GM12892 (cell line): ENCODE measurements at places on chromosomes 12 and 14.

DNA sequence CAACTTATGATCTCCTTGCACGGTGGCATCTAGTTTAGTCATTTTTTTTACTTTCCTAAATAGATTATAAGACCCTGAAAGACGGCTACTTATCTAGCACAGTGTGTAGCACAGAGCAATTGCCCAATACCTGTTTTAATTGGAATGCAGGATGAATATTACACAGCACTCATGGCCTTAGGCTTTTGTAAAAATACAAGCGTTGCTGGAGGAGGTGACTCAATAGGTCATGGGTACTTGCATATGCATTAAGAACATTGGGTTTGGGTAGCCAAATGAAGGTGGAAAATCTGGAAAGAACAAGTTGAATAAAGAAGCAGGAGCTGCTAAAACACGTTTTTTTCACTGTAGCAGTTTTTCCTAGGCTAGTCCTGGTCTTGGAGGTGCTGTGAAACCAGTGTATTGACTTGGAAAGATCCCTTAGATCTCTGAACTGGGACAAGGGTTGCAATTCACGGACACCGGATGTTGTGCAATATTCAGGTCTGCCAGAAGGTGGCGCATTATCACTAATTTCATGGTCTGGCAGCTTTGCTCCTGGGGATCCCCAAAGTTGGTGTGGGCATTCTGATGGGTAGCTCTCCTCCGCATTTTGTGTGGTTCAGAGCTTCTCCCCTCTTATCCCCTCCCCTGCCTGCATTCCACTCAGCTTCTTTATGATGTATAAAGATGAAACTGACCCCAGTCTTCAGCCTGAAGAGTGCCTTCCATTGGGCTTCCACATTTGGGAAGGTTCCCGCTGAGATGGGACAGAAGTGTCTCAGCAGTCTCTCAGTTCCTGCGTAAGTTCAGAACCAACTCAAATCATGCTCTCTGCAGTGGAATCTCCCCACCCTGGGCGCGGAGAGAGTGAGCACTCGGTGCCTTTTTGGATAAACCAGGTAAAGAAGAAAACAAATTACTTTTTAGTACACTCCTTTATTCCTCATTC lies 278.3 kb downstream of the NRXN3 start:
- DNase-seq = peak; percentile 19

DNA sequence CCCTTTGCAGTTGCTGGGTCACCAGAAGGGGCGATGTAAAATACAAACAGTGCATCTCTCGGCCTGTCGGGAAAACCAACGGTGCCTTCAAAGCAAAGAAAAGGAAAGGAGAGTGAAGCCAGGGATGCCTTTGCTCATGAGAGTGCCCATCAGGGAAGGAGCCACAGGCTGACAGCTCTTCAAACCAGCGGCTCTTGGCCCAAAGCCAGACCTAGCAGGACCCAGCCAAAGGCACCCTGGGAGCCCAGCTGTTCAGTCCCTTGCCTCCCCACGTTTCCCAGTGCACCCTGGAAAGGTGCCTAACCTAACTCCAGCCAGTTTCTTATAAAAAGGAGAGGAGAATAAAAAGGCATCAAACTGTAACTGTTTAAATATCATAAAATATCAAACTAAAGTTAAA lies 29.2 kb downstream of the PRMT8 start:
- no peak for DNase-seq

GRCh38 chr14:67971627-67972625 lies 152.3 kb downstream of the RAD51B start:
- DNase-seq = no peak

DNA sequence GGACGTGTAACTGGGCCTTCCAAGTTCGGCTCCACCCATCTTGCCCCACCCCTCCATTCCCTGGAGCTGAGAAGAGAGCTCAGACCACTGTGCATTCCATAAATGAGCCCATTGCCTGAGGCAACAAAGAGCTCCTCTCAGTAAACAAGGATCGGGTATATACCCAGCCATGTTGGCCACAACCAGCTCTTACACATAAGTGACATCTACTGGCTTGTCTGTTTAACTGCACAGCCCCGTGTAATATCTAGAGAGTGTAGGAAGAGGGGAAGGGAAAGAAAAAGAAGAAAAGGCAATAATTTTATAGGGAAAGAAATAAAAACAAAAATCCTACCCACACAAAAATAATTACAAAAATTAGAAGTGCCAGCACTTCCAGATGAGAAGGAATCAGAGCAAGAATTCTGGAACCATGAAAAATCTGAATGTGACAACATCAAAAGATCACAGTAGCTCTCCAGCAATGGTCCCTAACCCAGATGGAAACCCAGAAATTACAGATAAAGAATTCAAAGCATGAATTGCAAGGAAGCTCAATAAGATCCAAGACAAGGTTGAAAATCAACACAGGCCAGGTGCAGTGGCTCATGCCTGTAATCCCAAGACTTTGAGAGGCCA lies 308.1 kb downstream of the RPAP3 start:
- DNase-seq = no peak

DNA sequence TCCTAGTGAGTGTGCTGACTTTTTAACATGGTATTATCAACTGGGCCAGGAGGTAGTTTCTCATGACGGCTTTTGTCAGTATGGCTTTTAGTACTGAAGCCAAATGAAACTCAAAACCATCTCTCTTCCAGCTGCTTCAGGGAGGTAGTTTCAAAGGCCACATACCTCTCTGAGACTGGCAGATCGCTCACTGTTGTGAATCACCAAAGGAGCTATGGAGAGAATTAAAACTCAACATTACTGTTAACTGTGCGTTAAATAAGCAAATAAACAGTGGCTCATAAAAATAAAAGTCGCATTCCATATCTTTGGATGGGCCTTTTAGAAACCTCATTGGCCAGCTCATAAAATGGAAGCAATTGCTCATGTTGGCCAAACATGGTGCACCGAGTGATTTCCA lies 141.1 kb downstream of the HMGA2 start:
- DNase-seq = no peak

- no peak for DNase-seq
These were observed 914 bp upstream of the PACS2 start for GRCh38 chr14:105313381-105314286.

GRCh38 chr12:47102406-47102805 lies 22.6 kb upstream of the AMIGO2 start:
- DNase-seq = no peak

DNA sequence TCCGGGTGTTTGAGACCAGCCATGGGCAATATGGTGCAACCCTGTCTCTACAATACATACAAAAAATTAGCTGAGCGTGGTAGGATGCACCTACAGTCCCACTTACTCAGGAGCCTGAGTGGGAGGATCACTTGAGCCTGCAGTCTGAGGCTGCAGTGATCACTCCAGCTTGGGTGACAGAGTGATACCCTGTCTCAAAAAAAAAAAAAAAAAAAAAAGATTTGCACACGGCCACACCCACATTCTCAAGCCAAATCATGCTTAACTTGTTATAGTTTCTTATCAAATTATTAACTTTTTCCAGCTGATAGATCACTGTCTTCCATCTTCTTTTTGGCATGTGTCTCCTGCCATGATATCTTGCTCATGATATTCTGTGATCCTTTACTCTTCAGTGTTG lies 6.8 kb downstream of the DRAM1 start:
- no peak for DNase-seq

DNA sequence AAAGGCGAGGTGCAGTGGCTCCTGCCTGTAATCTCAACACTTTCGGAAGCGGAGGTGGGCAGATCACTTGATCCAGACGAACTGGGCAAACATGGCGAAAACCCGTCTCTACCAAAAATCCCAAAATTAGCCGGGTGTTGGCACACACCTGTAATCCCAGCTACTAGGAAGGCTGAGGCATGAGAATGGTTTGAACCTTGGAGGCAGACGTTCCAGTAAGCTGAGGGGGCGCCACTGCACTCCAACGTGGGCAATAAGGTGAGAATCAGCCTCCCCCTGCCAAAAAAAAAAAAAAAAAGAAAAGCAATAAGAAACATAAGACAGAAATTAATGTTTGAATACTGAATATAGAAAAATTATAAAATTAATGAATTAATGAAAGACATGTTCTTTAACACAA lies 928.7 kb downstream of the LRFN5 start:
- DNase-seq = no peak

GRCh38 chr14:90396341-90397339 lies at the start of gene CALM1:
Gene CALM1 (plus strand): TSS chr14:90397029. CDS start chr14:90397231, 202 bp downstream.
- peak; percentile 87 for DNase-seq

GRCh38 chr14:27686137-27686536 lies 1080.5 kb upstream of the FOXG1 start:
- no peak for DNase-seq

DNA sequence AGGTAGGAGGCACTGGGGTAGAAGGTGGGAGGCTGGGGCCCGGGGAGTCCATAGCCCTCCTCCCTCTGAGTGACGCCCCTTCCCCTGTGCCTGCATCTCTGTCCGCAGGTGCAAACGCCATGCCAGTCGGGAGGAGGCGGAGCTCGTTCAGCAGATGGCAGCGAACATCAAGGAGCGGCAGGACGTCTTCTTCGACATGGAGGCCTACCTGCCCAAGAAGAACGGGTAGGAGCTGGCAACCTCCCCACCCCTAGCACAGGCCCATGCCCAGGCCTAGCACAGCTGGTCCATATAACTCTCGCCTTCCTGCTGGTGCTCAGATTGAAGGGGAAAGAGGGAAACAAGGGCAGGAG lies 35.6 kb downstream of the TMEM120B start:
- DNase-seq = no peak

DNA sequence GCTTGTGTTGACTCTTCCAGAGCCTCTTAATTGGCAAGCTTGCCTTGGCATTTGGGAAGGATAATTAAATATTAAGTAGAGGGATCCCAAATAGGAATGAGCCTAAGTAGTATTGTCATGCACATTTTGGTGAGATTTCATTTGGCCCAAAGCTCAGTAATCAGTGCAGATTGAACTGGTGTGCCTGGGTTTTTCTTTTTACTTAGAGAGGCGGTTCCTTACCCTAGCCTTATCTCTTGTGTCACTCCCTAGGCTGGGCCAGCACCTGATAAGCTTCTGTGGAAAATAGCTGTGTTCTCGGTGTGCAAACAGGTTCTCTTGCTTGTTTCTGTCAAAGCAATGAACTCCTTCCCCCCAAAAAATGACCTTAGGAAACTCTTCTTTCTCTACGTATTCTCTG lies 9.3 kb upstream of the B4GALNT3 start:
- DNase-seq = no peak

DNA sequence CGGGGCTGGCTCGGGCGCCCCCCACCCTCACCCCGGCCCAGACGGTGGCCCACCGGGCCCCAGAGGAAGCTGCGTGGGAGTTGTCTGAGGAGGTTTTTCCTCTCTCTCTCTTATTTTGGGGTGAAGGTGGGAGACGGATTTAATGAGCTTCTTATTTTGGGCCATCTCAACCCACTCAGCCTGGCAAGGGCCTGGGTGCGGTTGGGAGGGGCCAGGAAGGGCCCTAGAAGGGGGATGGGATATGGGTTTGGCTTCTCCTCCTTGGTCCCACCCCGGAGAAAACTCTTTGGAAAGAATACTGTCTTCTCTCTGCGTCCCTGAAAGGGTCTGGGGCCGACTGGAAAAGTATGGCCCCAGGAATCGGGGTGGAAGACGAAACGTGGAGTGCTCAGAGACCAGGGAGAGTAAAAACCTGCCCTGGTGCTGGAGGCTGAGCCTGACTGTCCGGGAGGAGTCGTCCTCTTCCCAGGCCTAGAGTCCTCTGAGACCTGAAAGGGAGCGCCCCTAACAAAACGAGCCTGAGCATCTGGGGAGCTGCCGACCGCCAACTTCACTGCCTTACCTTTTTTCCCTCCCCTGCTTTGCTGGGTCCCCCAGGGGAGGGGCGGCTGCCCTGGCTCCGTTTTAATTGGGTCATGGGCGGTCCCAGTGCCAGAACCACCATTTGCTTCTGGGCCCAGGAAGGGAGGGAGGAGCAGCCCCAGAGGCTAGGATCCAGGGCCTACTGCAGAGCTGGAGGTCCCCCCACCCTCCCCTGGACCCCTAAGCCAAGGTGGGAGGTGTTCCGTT lies 1.6 kb downstream of the MMP14 start:
- no peak for DNase-seq

DNA sequence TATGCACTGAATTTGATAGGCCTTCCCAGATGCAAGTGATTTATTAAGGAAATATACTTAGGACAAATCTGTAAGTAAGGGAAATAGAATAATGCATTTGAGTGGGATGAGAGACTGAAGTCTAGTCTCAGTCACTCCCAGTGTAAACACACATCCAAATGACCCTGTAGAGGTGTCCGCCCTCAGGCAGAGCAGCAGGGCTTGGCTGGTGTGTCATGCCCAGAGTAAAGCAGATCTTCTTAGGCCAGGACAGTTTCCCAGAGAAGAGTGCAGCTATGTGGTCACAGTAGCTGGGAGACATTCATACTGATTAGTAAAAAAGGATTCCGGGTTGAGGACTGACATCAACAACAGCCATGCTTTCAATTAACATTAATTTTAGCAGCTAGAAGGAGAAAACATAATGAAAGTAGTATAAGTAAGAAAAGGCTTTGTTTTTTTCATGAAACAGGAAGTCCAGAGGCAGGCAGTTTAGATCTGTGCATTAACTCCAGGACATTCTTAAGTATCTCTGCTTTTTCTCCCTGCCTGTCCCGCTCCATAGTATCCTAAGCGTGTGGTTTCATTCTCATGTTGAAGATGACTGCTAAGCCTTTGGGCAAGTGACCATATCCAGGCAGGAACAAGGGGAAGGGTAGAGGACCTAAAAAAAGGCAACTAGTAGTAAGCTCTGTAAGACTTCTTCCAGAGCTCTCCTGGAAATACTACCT lies 35.7 kb downstream of the CNTN1 start:
- DNase-seq = no peak

DNA sequence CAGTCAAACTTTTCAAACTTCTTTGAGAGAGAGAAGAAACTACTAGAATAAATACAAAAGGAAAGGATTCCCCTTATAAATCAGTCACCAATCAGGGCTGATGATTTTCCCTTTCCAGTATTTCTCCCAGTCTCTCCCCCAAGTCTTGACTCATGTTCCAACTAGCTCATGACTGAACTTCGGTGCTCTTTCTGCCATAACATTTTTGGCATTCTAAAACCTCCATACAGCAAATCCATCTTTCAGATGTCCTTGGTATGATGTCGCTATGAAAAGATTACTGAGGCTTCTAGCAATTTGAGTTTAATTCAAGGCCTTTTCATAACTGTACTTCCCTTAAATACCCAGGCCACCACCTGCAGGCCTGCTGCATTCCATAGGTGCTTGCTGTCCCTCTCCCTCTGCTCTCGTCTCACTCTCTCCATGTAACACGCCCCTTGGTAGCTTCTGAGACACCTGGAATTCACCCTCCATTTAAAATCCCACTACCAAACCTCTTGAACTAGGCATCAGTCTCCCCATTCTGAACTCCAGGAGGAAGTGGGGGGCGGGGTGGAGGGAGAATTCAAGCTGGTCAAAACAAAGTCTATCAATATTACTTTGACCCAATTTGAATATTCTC lies 2.4 kb downstream of the PRKD1 start:
- no peak for DNase-seq

DNA sequence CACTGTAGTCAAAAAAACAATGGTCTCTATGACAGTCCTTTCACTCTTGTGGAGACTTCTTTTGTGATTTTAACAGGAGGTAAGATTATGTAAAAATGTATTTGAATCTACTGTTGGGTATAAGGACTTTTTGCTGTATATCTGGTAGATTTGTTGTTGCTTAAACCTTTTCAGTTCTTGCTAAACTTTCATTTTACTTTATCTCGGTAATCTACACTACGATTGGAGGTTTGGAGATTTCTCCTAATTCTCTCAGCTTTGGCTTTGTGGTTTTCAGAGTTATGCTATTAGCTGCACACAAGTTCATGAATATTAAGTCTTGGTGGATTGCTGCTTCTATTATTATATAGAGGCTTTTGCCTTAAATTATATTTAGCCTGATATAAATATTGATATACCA lies 116.6 kb upstream of the HIF1A start:
- no peak for DNase-seq
